ENCODE measurements at places on chromosomes 16 and 17.

DNA sequence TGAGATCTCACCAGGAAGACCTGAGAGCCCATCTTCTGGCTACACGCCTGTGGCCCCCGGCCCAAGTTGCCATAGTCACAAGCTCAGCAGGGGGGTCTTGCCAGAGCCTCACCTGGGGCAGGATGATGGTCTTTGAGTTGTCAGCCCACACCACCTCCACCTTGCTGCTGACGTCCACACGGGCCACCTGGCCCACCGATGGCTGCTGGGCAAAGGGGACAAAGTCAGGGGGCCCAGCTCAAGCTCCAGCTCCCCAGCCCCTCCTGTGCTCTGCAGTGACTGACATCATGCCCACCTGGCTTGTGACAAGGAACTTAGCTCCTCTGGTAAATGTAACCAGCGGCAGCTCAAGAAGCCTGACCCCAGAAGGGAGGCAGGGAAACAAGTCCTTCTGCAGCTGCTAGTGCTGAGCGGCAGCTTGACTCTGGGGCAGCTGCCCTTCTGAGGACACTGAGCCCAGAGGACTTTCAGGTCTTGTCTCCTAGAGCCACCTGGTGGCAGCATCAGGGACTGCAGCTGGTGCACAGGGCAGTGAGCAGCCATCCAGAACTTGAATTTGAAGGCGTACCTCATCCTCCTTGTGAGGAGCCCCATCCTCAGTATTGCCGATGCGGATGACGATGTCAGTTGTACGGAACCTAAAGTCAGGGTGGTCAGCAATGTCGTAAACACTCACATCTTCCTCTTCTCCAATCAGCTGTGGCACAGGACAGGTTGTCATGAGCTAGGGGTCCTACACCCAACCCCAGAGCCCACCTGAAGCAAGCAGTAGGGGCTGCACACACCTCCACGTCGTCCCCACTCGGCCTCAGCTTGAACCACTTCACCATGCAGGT lies 13.5 kb downstream of the SPHK1 start:
- DNase-seq, result peak; percentile 92

- no peak for DNase-seq
Observed at GRCh38 chr16:15052747-15053476, 3.0 kb downstream of the NTAN1 start.

DNA sequence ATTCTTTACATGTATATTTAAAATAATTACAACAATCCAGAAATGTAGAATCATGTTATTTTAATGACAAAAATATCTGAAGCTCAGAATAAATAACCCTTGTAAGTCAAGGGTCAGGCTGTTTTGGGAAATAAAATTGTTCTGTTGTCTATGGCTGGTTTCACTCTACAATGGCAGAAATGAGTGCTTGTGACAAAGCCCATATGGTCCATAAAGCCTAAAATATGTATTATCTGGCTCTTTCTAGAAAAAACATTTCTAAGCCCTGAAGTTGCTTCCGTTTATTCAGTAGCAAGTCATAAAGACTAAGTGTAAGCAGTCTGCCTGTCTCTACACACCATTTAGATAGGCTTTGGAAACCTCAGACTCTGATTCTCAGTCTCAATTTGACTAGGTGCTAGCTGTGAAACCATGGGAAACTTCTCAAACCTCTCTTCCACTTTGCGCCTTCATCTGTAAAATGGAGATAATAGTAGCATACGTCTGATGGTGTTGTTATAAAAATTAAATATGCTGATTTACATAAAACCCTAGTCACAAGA lies 365.7 kb upstream of the CA10 start:
- DNase-seq, result no peak

DNA sequence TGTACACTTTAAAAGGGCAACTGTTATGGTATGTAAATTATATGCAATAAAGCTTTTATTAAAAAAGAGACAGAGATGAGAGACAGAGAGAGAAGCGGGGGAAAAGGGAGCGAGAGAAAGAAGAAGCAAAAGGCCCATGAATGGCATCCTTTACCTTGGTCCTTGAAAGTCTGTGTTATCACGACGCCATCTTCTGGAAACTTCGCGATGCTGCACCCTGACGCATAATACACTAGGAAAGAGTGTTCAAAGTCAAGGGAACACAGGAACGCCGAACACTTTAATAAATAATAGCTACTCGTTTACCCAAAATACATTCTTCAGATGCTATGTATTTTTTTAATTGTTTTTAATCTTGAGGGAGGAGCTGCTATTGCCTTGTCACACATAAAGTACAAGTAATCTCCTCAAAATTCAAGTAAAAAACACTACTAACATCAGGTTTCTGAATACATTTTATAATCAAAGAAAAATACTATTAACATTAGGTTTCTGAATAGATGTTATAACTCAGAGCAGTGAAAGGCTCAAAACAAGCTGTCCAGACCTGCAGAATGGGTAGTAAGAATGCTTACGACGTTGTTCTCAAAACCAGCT lies 23.0 kb upstream of the SLC38A8 start:
- DNase-seq, result peak; percentile 65

DNA sequence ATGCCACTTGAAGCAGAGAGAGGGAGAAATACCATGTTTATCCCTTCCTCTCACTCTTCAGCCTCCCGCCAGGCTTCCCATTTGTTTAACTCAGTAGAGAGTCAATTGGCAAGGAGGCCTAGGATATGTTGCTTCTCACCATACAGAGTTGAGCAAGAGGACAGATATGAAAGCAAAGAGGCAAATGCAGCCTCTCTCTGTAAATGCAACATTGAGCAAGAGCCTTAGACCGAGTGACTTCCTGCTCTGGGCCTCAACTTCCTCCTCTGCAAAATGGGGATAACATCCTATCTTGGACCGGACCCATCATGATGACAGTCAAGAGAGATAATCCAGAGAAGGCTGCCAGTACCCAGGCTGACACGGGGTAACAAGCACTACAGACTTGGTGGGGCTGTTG lies 36.8 kb downstream of the SOCS1 start:
- no peak for DNase-seq

DNA sequence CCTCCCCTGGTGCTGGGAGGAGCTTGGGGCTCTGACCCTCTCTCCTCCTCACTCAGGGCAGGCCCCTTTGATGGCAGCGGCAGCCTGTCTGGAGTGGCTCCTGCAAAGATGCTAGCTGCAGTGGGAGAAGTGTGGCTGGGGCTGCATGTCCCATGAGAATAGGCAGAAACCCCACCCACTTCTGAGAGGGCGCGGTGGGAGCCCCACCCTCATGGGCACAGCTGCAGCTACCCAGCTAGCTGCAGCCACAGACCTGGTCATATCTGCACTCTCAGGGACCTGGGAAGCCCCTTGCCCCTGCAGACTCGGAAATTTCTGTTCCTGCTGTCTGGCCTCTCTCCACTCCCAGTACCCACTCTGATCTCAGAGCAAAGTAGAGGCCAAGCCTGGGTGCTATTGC lies 72.2 kb upstream of the BRD7 start:
- DNase-seq, result no peak

DNA sequence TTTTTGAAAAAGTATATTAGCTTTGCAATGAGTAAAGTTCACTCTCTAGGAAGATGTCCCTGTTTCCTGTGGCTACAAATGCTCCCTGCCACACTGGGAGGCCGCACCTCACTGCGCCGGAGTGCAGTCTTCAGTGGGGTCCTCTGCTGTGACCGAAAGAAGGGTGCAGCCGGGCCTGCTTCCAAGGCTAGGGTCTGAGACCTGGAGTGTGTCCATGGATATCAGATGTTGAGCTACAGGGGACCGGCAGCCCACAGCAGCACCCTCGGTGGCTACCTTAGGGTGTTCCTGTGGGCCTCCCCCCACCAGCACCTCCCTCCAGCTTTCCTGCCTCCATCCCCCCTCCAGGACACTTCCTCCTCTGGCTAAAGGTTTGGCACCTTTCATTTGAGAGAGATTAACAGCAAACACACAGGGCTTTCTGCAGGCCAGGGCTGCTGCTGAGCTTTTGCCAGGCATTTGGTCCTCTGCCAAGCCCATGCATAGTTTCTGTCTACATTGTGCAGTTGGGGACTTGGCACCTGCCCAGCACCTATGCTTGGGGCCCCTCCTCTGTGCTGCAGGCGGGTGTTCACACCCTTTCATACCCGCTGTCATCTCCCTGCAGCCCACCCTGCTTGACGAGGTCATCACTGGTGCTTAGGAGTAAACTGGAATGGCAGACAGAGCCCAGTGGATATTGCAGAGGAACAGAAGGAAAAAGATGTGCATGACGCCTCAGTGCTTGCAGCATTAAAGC lies 33.8 kb upstream of the CRISPLD2 start:
- peak; percentile 65 for DNase-seq

- DNase-seq, result peak; percentile 86
Observed at GRCh38 chr17:40111221-40112128, 10.3 kb upstream of the MSL1 start.

DNA sequence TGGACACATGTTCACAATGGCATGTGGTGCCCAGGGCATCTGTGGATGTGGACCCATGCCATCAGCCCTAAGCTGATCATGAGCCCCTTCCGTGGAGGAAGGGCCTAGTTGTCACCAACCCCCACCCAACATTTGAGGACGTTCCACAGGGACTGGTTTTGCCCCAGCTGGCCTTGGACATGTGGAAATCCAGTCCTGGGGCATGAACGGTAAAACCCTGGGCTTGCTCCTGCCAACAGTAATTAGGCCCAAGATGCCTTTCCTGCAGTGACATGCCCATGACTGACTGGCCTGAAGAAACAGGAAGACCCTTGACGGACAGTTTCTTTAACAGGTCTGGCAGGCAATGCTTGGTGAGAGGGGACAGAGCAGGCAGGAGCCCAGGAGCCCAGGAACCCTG lies 7.7 kb downstream of the TNS4 start:
- no peak for DNase-seq

- no peak for DNase-seq
Observed at GRCh38 chr17:4856271-4856936, 23.3 kb downstream of the MINK1 start.

- no peak for DNase-seq
Observed at GRCh38 chr17:41335747-41336146, 14.9 kb downstream of the KRT33A start.

GRCh38 chr17:17818088-17818526 lies 18.7 kb downstream of the SREBF1 start:
- DNase-seq, result peak; percentile 69

GRCh38 chr17:79305768-79306423 lies 231.3 kb downstream of the ENGASE start:
- DNase-seq, result peak; percentile 25

DNA sequence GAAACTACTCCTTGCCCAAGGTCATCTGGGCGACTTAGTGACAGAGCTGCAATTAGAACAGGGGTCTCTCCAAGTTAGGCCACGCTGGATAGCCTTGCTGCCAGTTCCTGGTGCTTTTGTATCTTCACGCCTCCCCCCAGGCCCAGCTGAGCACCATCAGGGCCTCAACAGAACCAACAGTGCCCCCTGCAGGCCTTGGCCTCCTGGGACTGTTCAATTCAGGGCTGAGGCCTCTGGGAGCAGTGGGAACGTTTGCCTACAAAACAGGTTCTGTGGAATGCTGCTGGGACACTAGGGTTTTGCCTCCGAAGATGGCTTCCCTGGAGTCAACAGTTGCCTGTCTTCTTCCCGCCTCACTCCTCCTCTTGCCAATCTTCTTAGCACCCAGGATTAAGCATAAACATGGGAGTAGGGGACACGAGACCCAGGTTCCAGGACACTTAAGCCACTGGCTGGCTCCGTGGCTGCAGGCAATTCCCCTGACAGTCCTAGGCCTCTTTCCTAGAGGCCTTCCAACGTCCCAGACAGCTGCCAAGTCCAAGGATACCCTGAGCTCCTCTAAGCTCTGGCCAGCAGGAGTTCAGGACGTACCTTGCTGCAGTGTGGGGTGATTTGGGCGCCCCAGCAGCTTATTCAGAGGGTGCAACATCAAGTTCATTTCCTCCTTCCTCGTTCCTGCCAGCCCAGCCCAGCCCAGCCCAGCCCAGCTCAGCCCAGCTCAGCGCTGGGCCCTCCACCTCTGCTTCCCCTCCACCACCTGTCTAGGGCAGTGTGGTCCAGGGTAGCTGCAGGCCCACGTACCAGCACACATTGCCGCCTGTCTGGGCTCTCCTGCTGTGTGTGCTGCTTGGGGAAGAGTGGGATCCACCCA lies 246.6 kb upstream of the RPL38 start:
- DNase-seq, result peak; percentile 23

DNA sequence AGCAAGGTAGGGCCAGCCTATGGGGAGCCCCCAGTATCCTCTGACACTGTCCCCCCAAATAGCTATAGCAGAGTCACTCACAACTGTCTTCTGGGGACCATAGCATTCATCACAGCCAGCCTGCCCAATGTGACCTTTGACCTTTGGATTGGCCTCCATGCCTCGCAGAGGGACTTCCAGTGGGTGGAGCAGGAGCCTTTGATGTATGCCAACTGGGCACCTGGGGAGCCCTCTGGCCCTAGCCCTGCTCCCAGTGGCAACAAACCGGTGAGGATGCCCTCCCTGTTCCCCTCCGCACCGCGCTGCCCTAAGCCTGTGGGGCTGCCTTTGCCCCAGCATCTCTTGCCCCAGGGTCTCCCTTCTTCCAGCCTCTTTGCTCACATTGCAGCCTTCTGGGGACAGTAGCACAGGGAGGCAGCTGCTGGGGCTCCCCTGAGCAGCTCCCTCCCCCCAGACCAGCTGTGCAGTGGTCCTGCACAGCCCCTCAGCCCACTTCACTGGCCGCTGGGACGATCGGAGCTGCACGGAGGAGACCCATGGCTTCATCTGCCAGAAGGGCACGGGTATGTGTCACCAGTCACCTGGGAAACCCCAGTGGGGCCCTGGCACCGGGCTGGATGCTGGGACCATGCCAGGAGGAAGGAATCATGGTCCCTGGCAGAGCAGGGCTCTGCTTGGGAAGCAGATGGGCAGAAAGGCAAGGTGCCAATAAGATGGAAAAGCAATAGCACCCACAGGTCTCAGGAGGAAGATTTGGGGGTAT lies 61.1 kb downstream of the MRC2 start:
- DNase-seq, result peak; percentile 12

GRCh38 chr17:51006601-51007000 lies 114.1 kb downstream of the SPAG9 start:
- no peak for DNase-seq

- peak; percentile 75 for DNase-seq
Observed at GRCh38 chr17:41464682-41465081, 2.5 kb downstream of the KRT32 start.

DNA sequence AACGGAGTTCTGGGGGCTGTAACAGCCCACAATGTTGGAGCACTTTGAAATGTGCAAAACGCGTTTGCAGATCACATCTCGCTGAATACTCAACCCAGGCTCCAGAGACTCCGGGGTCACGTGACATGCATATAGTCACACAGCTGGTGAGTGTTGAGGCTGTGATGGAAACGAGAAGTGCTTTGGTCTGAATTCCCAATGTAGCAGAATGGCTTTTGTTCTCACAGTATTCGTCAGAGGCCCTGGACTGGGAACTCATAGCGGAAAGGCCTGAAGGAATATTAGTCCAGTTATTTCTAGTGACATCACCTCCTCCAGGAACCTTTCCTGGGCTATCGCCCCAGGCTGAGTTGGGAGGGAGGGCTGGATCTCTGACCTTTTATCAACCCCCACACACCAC lies 95.8 kb upstream of the CRHR1 start:
- DNase-seq, result no peak

DNA sequence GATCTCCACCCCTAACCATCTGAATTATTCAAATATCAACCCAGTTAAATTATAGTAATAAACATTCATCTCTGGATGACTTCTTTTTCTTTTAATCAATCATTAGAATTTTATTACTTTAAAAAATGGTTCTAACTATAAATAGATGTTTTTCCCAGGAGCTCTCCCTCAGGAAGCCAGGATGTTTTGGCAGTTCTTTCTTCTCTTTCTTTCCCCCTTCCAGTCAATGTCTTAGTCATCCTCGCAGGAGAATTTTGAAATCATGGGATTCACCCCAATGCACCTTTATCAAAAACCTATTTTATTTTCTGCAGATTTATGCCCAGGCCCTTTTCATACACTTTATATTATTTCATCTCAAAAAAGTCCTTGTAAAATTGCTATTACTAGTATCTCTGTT lies 711.6 kb downstream of the CDH11 start:
- no peak for DNase-seq

Measured in AG08396 (cell line).